ENCODE measurements at places on chromosomes 1 and 21.

GRCh38 chr1:97918961-97919360 lies 1.9 kb downstream of the DPYD start:
- no peak for DNase-seq

DNA sequence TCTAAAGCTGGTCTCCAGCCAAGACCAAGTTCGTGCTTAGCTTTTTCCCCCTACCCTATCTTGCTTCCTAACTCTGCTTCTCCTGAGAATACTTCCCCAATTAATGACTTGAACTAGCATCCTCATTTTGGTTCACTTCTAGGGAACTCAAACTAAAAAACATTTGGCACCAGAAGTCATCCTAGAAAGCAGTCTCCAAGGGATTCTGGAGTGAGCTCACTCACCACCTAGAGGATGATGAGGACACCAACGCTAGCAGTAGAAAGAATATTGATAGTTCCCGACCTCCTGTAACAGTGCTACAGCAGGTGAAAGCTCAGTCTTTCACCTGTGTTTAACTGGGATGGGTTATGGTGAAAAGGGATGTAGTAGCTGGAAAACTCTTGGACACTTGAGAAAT lies 4.7 kb upstream of the PSMB2 start:
- DNase-seq: no peak

DNA sequence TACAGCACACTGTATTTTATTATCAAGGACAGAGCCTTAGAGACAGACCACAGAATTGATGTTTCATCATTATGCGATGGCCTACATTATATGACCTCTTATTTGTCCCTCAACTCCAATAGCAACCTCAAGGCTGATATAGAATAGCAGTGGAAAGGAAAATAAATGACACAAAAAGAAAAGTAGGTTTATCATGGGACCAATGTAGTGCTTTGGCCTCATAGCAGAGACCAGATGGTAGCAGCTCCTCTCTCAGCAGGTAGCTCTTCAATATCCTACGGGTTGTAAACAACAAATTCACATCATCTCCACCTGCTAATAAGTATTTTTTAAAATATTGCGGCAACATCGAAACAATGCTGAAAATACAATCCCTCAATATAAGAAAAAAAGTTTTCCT lies 25.2 kb downstream of the ANP32E start:
- DNase-seq: no peak

- DNase-seq: no peak
Observed at GRCh38 chr21:45080232-45080631, 5.9 kb downstream of the ADARB1 start.

GRCh38 chr1:242467556-242468145 lies 56.8 kb downstream of the PLD5 start:
- peak; percentile 34 for DNase-seq

Data from stimulated activated CD8-positive, alpha-beta memory T cell treated with anti-CD3 and anti-CD28 coated beads, Interleukin-4, amount 100 ng/mL, for 48 hours (primary cell).